Activated CD4-positive, alpha-beta T cell treated with anti-CD3 and anti-CD28 coated beads for 1 hour (primary cell): ENCODE measurements at places on chromosomes 12 and 14.

- no peak for DNase-seq
Measured at GRCh38 chr12:127830065-127830460, 436.9 kb upstream of the TMEM132C start.

DNA sequence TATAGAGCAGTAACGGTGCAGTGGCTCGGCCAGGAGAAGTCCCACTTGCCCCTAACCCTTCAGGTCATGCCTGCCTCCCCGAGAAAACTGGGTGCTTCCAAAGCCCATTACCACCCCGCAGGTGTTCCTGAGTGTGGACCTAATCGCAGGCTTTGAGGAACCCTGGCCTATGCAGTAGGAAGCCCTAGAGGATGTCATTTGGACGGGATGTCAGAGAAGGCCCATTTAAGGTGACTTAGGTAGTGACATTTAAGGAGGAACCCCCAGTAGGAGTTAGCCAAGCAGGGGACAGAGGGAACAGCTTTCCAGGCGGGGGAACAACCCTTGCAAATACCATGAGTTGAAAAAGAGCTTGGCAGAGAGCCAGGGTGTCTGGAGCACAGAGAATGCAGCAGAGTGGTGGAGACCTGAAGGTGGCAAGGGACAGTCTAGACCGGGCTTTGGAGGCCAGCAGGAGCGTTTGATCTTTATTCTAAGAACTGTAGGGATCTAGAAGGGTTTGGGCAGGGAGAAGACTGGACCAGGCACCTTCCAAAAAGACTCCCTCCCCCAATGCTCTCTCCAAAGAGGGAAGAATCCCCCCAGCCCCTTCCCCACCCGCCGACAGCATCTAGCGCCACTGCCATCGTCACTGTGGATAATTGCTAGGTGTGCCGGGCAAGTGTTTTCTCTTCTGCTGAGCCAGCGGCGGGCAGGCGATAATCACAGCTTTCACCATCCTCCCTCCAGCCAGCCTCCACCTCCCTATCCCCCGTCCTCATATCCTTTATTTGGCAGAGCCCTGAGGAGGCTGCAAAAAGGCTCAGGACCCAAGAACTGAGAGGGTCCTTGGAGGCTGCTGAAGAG is 33.3 kb upstream of the BEGAIN start:
- DNase-seq, result no peak

- no peak for DNase-seq
Measured at GRCh38 chr14:75673345-75674035, 12.4 kb downstream of the TTLL5 start.

DNA sequence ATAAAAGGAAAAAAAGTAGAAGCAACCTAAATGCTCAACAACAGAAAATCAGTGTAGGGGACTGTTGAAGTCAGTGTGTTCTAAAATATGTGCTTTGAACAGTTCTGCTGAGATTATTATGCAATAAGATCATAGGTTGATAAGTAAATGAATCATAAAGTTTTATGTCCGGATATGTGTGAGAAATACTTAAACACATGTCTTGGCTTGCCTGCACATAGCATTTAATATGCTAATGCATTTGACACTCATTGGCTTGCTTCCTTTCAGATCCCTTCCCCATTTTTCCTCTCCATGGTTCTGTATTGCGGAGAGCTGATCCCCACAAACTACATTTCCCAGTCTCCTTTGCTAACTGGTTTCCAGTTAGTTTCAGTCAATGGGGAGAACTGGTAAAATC is 573.8 kb upstream of the TBX3 start:
- DNase-seq, result no peak

DNA sequence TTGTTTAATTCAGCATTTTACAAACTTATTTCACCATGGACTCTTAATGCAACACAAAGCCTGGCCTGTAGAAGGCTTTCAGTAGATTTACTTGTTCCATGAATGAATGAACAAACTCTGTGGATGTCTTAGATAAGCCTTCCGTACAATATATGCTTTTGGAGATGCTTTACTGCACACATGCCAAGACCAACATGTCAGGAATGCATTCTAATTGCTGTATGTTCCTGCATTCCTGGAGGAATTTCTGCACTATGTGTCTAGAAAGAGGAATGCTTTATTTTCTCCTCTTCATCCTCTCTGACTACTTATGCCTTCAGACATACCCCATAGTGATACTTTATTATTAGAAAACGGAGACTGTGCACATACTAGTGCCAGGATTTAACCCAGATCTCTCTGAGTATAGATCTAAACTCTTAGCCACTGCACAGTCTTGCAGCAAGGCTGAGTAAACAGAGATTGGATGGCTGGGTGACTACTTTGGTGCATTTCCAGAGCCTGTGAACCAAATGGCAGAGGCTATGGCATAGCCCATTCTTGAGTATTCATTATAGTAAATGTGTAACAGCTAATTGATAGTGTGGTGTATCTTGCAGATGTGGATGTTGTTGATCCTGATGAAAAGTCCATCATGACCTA is 108.2 kb downstream of the SYNE2 start:
- DNase-seq, result no peak

- DNase-seq, result no peak
Measured at GRCh38 chr12:96387981-96388380, 12.3 kb downstream of the CDK17 start.

- no peak for DNase-seq
Measured at GRCh38 chr12:121942145-121942718, 23.8 kb downstream of the CFAP251 start.
